ENCODE measurements at places on chromosomes 4 and X.

DNA sequence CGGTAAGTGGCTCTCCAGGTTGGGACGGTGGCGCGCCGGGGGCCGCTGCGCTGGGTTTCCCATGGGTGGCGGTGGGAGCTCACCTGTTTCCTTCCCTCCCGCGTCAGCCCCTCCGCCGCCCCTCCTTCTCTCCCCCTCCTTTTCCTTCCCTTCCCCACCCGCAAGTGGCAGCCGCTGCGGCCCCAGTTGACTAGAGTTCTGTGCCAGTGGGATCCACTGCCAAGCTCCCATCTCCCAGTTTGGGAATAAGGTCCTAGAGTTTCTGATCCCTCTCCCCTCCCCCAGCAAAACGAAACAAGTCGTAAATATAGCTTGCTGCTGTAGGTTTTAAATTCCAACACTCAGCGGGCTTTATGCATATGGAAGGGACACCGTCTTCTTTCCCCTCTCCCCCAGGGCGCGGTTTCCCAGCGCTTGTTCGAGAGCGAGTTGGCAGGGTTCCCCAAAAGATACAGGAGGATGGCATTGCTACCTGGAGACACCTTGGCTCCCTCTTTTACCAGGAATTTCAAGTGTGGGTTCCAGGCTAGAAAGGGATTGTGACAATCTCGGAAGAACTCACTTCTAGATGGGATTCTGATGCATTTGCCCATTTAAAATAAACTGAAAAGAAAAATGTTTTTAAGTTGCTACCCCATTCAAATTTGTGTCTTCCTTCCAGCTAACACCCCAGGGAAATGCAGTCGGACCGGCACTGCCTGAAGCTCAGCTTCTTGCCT lies 1.2 kb downstream of the TLL1 start:
- no peak for DNase-seq

- DNase-seq: no peak
Observed at GRCh38 chr4:96523611-96524010, 683.7 kb downstream of the PDHA2 start.

DNA sequence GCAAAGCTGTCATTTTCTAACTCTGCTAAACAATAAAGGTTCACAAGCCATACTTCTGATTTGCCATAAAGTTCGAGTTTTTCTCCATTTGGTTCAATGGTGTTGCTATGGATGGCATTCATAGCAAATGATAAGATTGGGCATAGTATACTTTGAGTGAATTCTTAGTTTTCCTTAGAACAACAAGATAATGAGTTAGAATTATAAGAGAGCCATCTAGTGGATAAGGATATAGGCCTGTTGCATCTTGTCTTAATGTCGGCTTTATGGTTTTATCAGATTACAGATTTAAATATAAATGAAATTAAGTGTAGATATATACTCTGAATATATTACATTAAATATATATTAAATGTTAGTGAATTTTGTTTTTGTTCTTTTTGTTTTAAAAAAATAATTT lies 644.6 kb downstream of the IL1RAPL1 start:
- no peak for DNase-seq

- DNase-seq: no peak
Observed at GRCh38 chrX:101999644-102000539, 68.1 kb upstream of the ZMAT1 start.

- no peak for DNase-seq
Observed at GRCh38 chr4:122041312-122041711, 89.5 kb upstream of the TRPC3 start.

DNA sequence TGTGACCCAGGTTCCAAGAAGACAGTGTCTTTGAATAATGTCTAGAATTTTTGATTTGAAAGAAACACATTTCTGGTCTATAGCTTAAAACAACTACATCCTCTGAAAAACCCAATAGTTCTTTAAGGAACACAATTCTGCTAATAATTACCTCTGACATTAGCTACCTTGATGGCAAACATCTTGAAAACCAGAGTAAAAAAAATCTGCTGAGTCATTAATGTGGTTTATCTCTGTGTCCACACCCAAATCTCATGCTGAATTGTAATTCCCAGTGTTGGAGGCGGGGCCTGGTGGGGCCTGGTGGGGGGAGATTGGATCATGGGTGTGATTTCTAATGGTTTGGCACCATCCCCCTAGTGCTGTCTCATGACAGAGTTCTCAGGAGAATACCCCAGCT lies 1233.8 kb downstream of the NLGN4X start:
- no peak for DNase-seq

DNA sequence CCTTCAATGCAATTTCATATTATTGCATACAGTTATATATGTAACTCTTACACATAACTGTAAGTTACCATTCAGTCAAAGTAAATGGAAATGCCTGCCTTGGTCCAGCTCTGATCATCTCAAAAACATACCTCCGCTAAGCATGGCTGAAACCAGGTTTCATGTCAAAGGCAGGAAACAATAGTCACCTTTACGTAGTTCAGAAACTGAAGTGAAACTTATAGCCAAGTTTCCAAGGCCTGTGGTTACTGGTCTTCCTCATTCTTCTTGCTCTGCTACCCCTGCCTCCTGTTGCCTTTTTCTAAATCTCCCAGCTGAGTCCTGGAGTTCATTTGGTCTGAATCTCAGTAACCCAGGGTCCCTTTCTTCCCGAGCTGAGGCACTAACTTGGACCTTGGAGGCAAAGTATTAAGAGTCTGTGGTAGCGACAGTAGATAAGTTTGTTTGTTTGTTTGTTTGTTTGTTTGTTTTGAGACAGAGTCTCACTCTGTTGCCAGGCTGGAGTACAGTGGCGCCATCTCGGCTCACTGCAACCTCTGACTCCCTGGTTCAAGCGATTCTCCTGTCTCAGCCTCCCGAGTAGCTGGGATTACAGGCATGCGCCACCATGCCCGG lies 30.8 kb downstream of the DAPP1 start:
- no peak for DNase-seq

Data from posterior cingulate gyrus (tissue), 11 donors.